CD4-positive, alpha-beta T cell treated with Interleukin-15 for 4 hours (primary cell): ENCODE measurements at places on chromosomes 6 and 20.
A peak's percentile ranks its signal among the peaks of the same experiment; 100 is the strongest.

- no peak for DNase-seq
Observed at GRCh38 chr6:85113934-85114580, 335.8 kb upstream of the NT5E start.

DNA sequence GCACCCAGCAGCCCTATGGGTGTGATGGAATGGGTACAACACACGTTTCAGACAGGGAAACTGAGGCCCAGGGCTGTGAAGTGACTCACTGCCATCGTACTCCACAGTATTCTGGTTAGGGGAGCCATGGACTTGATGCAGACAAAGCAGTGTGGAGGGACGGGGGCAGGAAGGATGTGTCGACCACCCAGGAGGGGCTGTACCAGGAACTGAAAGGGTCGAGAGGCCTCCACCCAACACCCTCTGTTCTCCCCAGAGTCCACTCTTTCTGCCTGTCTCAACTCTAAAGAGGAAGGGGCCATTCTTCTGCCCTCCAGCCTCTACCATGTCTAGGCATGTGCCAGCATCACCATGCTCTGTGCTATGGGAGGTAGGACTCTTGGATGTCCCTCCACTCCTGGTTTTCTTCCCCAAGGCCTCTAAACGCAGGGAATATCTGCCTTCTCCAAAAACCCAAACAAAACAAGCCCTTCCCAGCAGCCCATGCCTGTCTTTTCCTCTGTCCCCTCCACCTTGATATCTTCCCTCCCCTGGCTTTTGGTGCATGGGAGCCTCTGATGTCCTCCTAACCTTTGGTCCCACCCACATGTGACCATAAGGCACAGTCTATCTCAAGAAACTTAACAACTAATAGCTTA lies 7.4 kb downstream of the SLC22A1 start:
- no peak for DNase-seq

- DNase-seq, result no peak
Observed at GRCh38 chr6:69880601-69881000, 14.2 kb downstream of the COL19A1 start.

DNA sequence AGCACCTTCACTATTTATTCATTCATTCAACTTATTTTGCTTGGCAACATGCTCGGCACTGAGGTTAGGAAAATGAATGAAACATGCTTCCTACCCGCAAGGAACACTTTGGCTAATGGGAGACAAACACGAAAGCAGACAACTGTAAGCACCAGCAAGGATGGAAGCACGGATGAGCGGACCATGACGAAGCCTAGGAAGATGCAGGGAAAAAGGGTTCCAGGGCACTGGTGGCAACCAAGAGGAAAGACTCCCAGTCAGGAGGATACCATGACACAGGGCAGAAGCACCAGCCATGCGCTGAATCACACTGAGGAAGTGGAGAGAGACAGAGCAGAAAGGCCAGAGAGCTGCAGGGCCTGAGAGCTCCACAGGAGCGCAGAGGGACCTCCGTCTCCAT lies 9.8 kb downstream of the PDE10A start:
- DNase-seq, result no peak

- no peak for DNase-seq
Observed at GRCh38 chr6:166192557-166192956, 24.9 kb upstream of the TBXT start.

- no peak for DNase-seq
Observed at GRCh38 chr6:4128072-4128471, 7.3 kb downstream of the ECI2 start.

DNA sequence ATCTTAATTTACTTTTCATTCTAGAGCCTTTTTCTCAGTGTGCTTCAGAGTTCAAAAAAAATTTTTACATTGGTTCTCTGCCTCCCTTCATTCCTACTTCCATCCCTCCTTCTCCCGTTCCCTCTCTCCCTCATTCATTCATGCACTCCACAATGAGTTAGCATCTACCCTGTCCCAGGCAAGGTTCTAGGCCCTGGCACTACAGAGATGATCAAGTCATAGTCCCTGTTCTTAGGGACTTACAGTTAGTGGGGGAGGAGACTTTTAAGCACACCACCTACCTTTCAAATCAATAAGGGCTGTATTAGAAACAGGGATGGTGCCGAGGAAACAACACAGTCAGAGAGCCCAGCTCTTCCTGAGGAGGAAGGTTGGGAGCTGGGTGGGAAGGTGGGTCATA lies 40.3 kb downstream of the MAP3K5 start:
- no peak for DNase-seq

DNA sequence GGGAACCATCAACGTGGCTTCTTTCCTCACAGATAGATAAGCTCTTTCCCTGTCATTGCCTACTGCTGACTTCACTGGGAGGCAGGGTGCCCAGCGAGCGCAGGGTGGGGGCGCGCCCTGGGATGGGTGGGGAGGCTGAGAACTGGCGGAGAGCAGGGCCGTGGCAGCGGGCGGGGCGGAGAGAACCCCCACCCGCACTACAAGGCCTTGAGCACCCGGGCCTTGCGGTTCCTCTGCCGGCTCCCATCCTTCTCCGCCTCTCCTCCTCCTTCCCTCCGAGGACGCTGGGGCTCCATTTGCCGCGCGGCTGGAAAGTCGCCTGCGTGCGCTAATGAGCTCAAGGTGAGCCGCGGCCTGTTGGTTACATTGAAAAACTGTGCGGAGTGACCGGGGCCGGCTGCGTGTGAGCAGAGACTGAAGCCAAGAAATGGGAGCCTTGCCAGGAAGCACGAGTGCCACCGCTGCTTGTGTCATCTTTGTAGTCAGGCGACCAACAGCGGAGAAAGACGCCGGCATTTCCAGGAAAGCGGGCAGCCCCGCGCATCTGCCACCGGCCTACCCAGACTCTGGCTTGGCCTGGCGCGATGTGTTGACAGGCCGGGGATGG lies 963.5 kb upstream of the SLC35B3 start:
- DNase-seq, result no peak

DNA sequence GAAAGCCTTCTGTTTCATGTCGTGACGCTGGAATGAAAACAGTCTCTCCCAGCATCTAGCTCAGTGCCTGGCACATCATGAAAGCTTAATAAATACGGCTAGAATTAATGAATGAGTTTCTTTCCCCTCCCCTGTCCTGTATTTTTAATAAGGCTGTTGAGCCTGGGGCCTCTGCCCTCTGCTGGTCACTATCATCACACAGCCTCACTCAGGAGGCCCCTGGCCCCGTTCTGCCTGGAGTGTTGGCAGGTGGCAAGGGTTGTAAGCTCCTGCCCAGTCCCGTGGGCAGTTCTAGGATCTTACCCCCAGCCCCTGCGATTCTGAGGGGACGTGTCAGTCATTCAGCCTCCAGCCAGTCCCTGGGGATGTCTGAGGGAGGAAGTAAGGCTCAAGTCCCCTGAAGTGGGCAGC lies 41.4 kb downstream of the PHACTR3 start:
- no peak for DNase-seq

- no peak for DNase-seq
Observed at GRCh38 chr6:163971841-163972838, 557.6 kb downstream of the QKI start.

DNA sequence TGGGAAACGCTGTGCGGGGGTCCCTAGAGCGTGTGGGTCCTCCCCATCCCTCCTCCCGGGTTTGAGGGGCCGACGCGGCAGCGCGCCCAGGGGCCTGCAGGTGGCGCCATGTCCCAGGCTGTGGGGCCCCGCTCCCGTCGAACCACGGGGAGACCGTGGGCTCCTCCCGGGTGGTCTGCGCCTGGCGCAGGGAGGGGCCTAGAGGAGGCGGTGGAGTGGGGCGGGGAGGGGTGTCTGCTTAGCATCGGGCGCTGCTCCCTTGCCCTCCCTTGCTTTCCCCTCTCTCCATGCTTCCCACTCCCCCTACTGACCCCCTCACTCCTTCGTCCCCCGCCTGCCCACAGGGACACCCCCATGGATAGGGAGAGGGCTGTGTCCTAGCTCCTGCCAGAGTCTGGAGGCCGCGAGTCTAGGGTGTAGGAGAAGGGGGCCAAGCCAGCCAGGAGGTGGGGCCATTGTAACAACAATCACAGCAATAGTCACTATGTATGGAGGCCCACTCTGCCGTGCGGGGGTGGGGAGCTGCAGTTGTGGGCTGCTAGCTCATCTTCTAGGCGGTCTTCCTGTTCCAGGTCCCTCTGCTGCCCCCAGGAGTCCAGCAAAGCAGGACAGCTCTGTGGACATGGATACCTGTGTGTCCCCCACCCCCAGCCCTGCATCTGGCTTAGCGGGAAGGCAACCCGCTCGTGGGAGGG lies 51.7 kb downstream of the CHMP4B start:
- DNase-seq, result peak; percentile 29

GRCh38 chr6:28776269-28777146 lies 147.3 kb downstream of the TRIM27 start:
- DNase-seq, result no peak

DNA sequence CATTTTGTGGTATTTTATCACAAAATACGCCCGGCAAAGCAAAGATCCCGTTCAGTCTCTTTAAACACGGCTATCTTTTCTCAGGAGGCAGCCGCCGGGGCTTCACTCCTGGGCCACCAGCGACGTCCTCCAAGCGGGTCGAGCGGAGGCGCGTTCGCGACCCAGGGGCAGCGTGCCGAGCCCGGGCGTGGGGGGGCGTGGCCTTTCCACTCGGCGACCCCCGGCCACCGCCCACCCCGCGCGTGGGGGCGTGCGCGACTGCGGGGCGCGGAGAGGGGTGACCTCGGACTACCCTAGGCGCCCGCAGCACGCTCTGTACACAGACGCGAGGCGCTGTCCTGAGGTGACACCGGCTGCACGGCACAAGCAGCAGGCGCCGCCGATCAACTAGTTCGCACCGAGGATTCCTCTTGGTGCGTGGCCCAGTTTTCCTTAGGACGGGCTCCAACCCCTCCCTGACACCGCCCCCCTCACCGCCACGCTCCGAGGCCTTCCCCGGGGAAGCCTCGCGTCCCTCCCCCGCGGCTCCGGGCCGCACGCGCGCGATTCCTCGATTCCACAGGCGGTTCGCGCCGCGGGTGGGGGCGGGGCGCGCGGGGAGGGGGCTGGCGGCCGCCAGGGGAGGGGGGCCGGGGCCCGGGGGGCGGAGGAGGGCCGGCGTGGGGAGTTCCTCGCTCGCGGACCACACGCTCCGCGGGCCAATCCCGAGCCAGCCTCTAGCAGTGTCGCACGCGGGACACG lies 1.1 kb upstream of the JARID2 start:
- DNase-seq, result peak; percentile 44

DNA sequence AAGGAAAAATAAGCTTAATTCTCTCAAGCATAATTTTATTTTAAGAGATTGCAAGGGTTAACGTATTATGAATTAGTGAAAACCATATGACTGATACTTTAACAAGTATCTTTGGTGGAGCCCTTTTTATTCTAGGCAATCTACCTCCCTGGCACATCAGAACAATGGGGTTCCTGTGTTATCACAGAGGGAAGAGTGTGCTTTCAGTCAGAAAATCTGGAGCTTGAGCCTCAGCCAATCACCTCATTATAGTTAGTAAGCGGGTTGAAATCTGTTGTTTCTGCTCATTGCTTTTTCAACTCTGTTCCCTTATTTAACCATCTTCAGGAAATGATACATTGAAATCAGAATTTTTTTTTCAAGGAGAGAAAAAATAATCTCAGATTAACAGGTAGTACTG lies 391 bp downstream of the ADGRF1 start:
- no peak for DNase-seq

GRCh38 chr20:1119128-1119505 lies 715 bp downstream of the PSMF1 start:
- no peak for DNase-seq

DNA sequence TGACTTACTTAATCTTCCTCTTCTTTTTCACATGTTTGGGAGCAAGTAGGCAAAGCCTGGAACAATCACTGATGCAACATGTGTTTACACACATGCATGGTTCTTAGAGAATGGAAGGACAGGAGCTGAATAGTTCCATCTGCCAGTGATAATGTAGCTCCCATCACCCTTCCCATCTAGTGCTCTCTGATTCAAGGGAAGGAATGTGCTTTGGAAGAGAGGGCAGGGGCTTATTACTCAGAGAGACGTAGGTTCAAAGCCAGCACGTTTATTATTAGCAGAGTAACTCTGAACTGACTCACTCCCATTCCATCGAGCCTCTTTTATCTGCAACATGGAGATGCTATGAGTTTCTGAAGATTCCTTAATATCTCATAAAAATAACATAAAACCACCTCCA lies 211.9 kb downstream of the GMPR start:
- no peak for DNase-seq

DNA sequence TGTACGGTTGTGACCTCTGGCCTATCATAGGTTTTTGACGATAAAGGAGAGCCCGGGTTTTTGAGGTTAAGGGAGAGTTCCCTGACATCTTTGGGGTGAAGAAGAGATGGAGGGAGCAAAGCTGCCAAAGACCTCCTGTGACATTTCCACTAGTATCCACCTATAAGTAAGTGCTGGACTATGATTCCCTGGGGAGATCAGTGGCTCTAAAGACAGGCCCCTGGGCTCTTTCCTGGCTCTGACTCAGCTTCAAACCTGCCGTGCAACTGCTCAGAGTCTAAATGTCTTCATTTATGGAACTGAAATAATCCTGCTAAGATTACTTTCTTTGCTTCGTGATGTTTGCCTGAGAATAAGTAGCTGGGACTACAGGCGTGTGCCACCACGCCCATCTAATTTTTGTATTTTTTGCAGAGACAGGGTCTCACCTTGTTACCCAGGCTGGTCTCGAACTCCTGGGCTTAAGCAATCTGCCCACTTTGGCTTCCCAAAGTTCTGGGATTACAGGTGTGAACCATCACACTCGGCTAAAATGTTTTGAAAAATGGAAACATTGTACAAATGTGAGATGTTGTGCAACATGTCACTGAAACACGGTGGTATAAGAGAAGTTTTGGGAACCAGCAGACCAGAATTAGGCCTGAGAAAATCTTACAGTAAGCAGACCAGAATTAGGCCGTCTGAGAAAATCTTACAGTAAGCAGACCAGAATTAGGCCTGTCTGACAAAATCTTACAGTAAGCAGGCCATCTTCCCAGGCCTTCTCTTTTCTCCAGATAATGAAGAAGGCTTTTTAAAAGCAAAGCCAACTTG lies 1.1 kb upstream of the PAQR8 start:
- DNase-seq, result no peak

DNA sequence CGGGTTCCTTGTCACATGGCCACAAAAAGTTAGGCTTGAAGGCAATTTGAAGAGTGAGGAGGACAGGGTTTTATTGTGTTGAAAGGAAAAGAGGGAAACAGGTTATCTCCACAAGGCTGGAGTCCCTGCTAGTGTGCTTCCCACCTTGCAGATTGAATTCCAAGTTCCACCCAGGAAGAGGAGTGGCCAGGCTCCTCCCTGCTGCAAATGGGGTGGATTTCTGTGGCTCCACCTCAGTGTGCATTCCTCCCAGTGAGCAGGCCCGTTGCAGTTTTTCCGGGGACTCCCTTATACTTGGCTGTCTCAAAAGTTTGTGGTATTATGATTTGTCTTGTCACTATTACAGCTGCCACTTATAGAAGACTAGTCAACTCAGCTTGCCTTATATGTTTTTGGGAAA lies 281.8 kb upstream of the PLCB4 start:
- DNase-seq, result no peak

GRCh38 chr6:1473166-1473565 lies 83.8 kb downstream of the FOXF2 start:
- DNase-seq, result no peak

- no peak for DNase-seq
Observed at GRCh38 chr6:47810885-47811284, 29.1 kb downstream of the OPN5 start.
